ENCODE measurements at places on chromosomes 16 and 17. TPM values are rescaled to one million over a fixed set of nuclear protein-coding genes. Genes with fewer than 3 reads are reported as not detected.

The NPIPB6 gene
- 0.32 TPM for total RNA-seq

DNA sequence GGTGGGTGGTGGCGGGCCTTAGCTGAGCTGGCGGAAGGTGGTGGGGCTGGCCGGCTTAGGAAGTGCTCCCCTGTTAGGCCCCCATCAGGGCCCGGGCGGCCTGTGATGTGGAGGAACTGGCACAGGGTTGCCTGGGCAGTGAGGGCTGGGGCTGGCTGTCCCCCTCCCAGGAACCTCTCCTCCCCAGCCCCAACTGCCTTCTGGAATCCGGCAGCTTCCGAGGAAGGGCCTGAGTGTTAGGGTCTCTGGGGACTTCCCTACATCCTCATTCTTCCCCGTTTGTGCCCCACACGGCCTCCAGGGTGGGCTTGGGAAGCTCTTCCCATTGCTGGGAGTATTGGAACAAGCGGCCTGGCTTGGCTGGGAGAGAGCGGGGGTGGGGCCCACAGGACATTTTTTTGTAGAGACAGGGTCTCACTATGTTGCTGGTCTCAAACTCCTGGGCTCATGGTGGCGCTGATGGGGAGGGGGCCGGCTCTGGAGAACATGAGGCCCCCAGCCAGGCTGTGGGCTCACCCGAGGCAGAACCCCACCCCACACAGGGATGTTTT is 89.9 kb upstream of the CIBAR2 start:
- DNase-seq, result peak; percentile 46
- H3K27ac ChIP-seq, result peak overlapping the region; percentile 91
- H3K4me3 ChIP-seq, result no peak overlapping the region
- no peaks in the 10 kb centered on the region for H3K36me3 ChIP-seq

- H3K4me3 ChIP-seq, result peak within 1 kb of the TSS; percentile 58
- H3K27me3 ChIP-seq, result peaks cover 11% of the 10 kb centered on the region
- peak; percentile 34 for DNase-seq
- no peak within 1 kb of the TSS for H3K27ac ChIP-seq
- peaks cover 9% of the 10 kb centered on the region for H3K4me1 ChIP-seq
These were observed at the start of gene STAC2 for GRCh38 chr17:39225308-39225958. Gene STAC2 (minus strand): TSS chr17:39225945. CDS start chr17:39225502, 443 bp downstream.

GRCh38 chr17:20187049-20187448 is 177.9 kb downstream of the SPECC1 start:
- H3K27me3 ChIP-seq, result no peaks in the 10 kb centered on the region
- peaks cover 6% of the 10 kb centered on the region for H3K4me1 ChIP-seq
- peak; percentile 47 for DNase-seq

DNA sequence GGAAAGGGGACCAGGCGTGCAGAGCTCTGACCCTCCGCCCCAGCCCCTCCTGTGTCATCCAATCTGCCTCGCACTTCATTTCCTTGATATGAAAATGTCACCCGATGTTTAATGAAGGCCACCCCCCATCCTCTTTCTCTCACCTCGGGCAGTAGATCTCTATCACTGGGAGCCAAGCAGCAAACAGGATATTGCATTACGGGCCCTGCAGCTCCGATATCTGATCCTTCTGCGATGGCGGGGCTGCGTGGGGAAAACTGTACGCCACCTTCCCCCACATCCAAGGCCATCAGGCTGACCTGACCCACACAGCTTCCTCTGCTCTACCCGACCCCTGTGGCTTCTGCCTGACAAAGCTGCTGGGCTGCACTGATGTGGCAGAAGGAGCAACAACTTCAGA is 74.9 kb downstream of the DYNLRB2 start:
- DNase-seq, result no peak
- no peak overlapping the region for H3K4me3 ChIP-seq
- no peaks in the 10 kb centered on the region for H3K4me1 ChIP-seq
- H3K27me3 ChIP-seq, result no peaks in the 10 kb centered on the region

DNA sequence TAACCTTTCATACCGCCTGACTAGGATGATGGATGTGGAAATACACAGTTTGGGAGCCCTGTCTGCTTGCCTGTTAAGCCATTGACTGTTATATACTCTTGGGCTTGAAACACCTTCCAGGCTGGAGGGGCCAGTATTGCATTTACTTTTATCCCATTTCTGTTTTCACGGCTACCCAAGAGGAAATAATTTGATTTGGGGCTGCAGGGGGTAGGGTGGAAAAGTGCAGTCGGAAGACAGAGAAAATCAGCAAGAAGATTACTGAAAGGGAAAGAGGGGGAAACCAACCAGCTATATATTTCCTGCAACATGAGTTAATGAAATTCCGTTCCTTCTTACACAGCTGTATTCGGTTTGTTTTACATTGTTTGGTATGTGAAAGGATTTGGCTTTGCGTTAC is 202.5 kb downstream of the CDH13 start:
- H3K27ac ChIP-seq, result no peak overlapping the region
- no peak for DNase-seq
- H3K36me3 ChIP-seq, result no peaks in the 10 kb centered on the region
- peaks cover 14% of the 10 kb centered on the region for H3K4me1 ChIP-seq

All from GM23248 (cell line).